ENCODE measurements at places on chromosomes 3 and 15. TPM values are rescaled to one million over a fixed set of nuclear protein-coding genes. Genes with fewer than 3 reads are reported as not detected.

DNA sequence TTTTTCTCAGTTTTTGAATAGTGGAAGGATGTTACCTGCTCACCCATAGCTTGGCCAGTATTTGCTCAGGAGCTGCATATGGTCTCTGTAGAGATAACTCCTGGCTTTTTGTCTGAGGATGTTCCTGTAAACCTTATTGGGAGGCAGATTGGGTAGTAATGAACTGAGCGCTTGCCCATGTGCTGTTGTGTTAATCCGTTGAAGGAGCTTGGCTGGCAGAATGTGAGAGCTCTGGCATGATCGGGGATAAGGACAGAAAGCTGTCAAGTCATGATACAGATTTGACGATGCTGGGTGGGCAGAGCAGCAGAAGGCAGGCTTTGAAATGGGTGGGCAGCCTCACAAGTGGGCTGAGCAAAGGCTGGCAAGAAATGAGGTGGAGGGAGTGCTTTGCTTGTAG is 27.4 kb downstream of the SH3GL3 start:
- H3K36me3 ChIP-seq, result no peaks in the 10 kb centered on the region
- DNase-seq, result no peak
- H3K27ac ChIP-seq, result no peak overlapping the region
- H3K27me3 ChIP-seq, result no peaks in the 10 kb centered on the region
- H3K4me3 ChIP-seq, result no peak overlapping the region

DNA sequence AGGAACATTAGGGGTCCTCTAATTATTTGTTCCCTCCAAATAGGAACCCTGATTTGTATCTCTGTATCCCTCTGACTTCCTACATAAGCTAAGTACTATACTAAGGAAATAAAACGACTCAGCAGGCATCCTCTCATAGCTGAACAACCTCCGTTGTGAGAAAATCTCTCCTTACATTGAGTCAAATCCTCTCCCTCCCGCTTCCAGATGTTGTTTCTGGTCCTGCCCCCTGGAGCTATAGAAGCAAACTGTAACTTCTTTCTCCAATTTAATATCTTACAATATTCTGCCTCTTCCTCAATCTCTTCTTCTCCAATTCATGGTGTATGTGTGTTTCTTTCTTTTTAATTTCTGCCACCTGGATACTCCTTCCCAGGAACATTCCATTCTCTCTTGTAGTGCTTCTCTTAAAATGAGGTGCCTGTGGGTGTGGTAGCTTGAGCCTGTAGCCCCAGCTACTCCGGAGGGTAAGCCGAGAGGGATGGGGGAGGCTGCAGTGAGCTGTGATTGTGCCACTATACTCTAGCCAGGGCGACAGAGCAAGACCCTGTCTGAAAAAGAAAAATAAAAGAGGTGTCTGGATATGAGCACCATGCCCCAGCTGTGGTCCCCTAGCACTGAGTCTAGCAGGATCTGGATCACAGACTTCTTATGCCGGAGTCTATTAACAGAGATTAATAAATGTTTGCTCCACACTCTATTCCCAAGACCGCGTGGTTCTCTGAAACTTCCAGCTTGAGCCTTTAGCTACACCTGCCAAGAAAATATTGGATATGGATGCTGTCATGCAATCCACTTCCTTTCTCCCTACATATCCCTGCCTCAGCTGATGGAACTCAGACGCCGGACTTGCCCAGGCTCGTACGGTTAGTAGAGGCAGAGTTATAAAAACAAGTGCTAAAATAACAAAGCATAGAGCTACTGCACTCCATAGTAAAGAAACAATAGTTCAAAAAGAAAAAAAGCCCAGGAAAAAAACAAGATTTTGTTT is 42.9 kb upstream of the NEO1 start:
- H3K27me3 ChIP-seq, result no peaks in the 10 kb centered on the region
- no peaks in the 10 kb centered on the region for H3K4me1 ChIP-seq
- no peak for DNase-seq
- H3K27ac ChIP-seq, result no peak overlapping the region
- H3K36me3 ChIP-seq, result no peaks in the 10 kb centered on the region

DNA sequence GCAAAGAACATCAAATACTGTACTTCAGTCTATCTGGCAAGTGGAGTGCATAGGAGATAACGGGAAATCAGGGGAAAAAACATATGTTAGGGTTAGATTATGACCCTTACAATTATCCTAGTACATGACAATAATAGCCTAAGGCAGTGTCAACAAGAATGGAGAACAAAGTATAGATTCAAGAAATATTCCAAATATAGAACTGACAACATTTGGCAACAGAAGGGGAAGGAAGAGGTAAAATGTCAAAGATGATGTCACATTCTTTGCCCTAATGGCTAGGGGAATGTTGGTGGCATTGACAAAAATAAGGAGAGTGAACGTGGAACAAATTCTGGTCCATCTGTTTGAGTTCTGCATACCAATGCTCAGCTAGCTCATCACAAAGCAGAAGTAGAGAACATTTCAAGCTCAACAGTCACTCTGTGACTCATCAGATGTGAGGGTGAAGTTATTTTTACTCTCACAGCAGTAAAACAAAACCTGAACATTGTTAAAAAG is 15.5 kb upstream of the ATP8B4 start:
- peaks cover 3% of the 10 kb centered on the region for H3K4me1 ChIP-seq
- H3K27ac ChIP-seq, result no peak overlapping the region
- DNase-seq, result no peak

GRCh38 chr3:18880691-18881090 is 267.6 kb upstream of the KCNH8 start:
- H3K36me3 ChIP-seq, result no peaks in the 10 kb centered on the region
- no peaks in the 10 kb centered on the region for H3K27me3 ChIP-seq
- no peak for DNase-seq
- H3K27ac ChIP-seq, result no peak overlapping the region
- no peaks in the 10 kb centered on the region for H3K4me1 ChIP-seq
- no peak overlapping the region for H3K4me3 ChIP-seq

- no peaks in the 10 kb centered on the region for H3K27me3 ChIP-seq
- no peak overlapping the region for H3K4me3 ChIP-seq
- peaks cover 4% of the 10 kb centered on the region for H3K4me1 ChIP-seq
- peaks cover 6% of the 10 kb centered on the region for H3K36me3 ChIP-seq
- no peak for DNase-seq
- H3K27ac ChIP-seq, result no peak overlapping the region
Observed at GRCh38 chr3:156547637-156548036, 7.3 kb downstream of the SSR3 start.

DNA sequence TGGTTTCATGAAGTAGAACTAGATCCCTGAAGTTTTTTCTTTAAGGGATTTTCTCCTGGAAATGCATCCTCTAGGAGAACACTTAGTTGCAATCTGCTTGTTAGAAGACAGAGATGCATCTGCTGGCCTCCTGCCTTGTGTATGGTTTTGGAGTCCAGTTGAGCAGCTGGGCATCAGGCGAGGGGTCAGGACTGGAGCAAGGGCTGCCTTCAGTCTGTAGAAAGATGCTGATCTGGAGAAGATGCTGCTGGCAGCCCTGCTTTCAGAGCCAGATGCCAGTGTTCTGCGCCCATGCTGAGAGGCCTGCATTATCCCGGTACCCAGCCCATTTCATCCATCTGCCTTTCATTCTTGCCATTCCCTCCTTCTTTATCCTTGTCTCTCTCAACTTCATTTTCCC is 77.4 kb downstream of the CHCHD6 start:
- no peaks in the 10 kb centered on the region for H3K4me1 ChIP-seq
- H3K27me3 ChIP-seq, result no peaks in the 10 kb centered on the region
- no peak overlapping the region for H3K27ac ChIP-seq
- H3K36me3 ChIP-seq, result no peaks in the 10 kb centered on the region
- DNase-seq, result no peak

GRCh38 chr15:34064438-34064837 is 25.4 kb upstream of the AVEN start:
- H3K27me3 ChIP-seq, result no peaks in the 10 kb centered on the region
- no peak for DNase-seq
- no peak overlapping the region for H3K27ac ChIP-seq
- H3K4me3 ChIP-seq, result no peak overlapping the region
- H3K4me1 ChIP-seq, result no peaks in the 10 kb centered on the region

DNA sequence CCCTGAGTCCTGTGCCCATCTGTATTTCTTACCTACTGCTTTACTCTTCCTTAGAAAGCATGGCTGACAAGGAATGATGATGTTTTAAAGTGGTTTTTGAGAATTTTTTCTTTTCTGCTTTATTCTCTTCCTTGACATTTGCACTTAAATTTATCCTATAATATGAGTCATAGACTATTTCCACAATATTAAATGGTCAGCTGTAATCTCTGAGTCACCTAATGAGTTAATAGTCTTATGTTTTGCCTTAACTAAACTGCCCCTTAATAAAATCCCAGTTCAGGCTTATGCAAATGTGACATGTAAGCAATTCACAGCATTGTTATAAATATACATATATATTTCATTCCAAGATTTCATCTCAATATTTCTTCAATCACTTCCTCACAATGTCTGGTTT is 23.8 kb downstream of the MEIS2 start:
- no peak overlapping the region for H3K27ac ChIP-seq
- H3K4me3 ChIP-seq, result no peak overlapping the region
- no peak for DNase-seq
- no peaks in the 10 kb centered on the region for H3K4me1 ChIP-seq
- peaks cover 3% of the 10 kb centered on the region for H3K36me3 ChIP-seq
- no peaks in the 10 kb centered on the region for H3K27me3 ChIP-seq

GRCh38 chr3:64578797-64579196 is 109.0 kb downstream of the ADAMTS9 start:
- H3K27ac ChIP-seq, result no peak overlapping the region
- no peaks in the 10 kb centered on the region for H3K4me1 ChIP-seq
- peaks cover 5% of the 10 kb centered on the region for H3K36me3 ChIP-seq

DNA sequence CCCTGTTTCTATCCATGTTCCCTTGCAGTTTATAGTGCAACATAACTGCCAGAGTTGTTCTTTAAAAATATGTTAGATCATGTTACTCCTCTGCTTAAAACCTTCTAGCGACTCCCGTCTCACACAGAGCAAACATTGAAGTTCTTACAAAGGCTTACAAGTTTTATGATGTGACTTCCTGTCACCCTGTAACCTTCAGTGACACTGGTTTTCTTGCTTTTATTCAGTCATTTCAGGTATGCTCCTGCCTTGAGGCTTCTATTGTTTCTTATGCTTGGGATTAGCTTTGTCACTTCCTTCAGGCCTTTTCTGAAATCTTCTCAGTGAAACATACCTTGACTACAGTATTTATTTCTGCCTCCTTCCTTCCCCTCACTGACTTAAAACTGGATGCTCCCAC is 252.1 kb downstream of the DOCK3 start:
- H3K36me3 ChIP-seq, result no peaks in the 10 kb centered on the region
- no peaks in the 10 kb centered on the region for H3K27me3 ChIP-seq

DNA sequence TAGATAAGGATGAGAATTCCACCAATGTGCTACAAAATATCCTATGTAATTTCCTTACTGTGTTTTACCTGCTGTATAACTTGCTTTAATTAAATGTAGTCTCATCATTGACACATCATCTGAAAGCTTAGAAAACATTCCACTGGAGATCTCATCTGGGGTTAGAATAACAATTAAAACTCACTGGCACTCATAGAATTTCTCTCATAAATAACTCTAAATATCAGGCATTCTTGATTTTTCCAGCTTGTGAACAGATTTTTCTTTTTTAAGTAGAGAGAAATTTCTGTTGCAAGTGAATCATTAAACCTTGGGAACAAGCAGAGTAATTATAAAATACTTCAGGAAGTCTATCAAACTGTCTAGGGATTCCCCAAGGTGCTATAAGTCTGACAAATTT is 843.8 kb downstream of the NAALADL2 start:
- H3K4me1 ChIP-seq, result no peaks in the 10 kb centered on the region
- H3K36me3 ChIP-seq, result no peaks in the 10 kb centered on the region
- no peak overlapping the region for H3K4me3 ChIP-seq
- no peak overlapping the region for H3K27ac ChIP-seq
- no peaks in the 10 kb centered on the region for H3K27me3 ChIP-seq

GRCh38 chr3:473033-473800 is 276.7 kb downstream of the CHL1 start:
- no peak overlapping the region for H3K27ac ChIP-seq
- no peak overlapping the region for H3K4me3 ChIP-seq
- no peaks in the 10 kb centered on the region for H3K36me3 ChIP-seq
- no peak for DNase-seq
- no peaks in the 10 kb centered on the region for H3K4me1 ChIP-seq

- no peak overlapping the region for H3K27ac ChIP-seq
- no peak for DNase-seq
- H3K27me3 ChIP-seq, result no peaks in the 10 kb centered on the region
Observed at GRCh38 chr3:148101061-148101460, 596.6 kb upstream of the AGTR1 start.

DNA sequence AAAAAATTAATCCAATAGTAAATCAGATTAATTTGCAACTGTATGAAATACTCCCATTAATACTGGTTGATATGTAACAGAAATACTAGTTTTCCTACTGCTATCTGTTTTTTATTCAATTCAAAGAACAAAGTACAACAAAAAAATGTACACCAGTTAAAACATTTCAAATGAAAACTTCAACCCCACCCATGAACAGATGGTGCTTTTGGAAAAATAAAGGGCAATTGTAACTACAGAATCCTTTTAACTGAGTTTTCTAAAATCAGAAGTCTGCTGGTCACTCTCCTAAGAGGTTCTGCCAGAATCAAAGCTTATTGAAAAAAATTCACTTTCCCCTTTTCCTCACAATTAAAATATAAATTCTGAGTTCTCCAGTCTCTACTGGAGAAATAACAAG is 34.3 kb downstream of the DENND6A start:
- no peak for DNase-seq
- H3K27ac ChIP-seq, result no peak overlapping the region
- no peaks in the 10 kb centered on the region for H3K27me3 ChIP-seq

DNA sequence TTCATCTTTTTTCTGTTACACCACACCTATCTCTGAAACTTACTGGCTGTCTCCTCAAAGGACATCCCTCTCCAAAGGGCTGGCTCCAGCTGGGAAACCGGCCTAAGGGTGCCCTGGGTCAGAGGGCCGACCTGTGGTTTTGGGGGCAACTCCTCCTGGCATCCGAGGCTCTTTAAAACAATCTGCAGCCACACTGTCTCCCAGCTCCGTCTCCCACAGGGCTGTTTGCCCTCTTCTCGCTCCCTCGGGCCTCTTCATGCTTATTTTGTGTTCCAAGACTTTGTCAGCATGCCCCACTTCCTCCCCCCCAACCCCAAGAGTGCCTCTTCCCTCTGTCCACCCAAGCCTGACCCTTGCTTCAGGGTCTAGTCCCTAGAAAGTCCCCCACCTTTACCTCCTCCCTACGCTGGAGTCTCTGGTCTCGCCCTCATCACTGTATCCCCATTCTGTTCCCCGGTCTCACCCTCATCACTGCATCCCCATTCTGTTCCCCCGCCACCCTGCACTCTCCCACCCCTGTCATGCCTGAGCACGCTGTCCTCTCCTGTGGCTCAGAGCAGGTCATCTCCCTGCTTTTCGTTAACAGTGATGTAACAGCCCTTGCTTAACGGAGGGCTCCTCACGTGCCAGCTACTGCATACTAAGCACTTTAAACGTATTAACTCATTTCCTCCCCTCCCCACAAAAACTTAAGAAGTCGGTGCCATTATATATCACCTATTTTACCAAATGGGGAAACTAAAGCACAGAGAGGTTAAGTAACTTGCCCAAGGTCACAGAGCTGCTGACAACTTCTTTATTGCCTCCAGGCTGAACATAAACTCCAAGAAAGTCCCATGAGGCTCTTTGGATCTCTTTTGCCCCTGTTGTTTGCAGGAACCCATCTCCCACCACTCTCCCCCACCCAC is 1.1 kb upstream of the CSK start:
- H3K36me3 ChIP-seq, result no peaks in the 10 kb centered on the region
- H3K27me3 ChIP-seq, result no peaks in the 10 kb centered on the region
- no peak for DNase-seq
- no peak overlapping the region for H3K27ac ChIP-seq

PLXNA1 gene
- 6.0 TPM for polyA plus RNA-seq

ANKRD34C gene
- not detected for polyA plus RNA-seq

ALPK3 gene
- polyA plus RNA-seq, result 11.1 TPM

DHX30 gene
- polyA plus RNA-seq, result 54.2 TPM

KCNMB3 gene
- polyA plus RNA-seq, result 4.4 TPM

Measured in aorta (tissue), 5 donors.